ENCODE measurements at places on chromosomes 13 and 19.

DNA sequence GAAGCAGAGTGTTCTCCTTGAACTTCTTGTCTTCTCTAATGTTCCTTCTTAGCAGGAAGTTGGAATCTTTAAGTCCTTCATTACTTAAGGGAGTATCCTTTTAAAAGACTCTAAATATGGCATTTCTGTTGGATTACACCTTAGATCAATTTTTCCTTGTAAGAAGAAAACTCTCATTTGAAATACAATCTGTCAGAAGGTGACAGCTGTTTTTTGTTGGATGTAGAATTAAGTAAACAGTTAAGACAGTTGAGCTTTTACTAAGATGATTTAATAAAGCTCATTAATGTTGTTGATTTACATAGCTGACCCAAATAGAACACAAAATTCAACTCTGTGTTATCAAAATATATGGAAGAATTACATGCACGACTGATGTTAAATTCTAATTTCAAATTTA, 16.7 kb upstream of the MBNL2 start:
- DNase-seq: no peak

GRCh38 chr13:31913459-31913858, 118.1 kb upstream of the FRY start:
- no peak for DNase-seq

DNA sequence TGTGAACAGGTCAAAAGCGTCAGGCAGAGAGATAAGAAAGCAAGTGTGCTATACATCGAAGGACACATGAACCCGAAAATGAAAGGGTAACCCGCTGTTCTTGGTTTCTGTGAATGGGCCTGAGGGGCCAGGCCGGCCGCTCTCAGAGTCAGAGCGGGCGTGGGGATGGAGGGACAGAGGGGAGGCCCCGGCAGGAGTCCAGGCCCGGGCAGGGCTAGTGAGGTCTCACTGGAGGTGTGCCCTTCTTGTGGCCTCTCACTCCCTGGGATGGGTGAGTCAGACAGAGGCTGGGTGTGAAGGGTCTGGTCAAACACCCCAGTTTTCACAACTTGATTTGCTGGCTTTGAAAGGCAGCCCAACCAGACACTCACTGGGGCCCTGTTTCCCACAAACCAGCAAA, 17.4 kb upstream of the NDUFS7 start:
- no peak for DNase-seq

DNA sequence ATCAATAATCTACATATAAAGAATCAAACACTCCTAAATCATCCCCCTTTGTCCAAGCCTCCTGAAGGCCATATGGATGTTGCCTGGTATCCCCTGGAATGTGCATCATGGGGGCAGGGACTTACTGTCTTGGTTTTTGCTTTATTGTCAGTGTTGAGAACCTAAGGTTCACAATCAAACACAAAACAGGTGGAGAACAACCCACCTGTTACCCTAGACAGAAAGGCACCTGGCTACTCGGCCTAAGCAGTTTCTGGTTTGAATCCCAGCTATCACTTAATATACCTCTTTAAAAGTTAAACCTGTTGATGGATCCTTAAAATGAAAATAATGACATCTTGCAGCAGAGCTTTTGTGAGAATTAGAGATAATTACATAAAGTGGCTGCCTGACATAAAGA, 68.9 kb downstream of the DCLK1 start:
- no peak for DNase-seq

DNA sequence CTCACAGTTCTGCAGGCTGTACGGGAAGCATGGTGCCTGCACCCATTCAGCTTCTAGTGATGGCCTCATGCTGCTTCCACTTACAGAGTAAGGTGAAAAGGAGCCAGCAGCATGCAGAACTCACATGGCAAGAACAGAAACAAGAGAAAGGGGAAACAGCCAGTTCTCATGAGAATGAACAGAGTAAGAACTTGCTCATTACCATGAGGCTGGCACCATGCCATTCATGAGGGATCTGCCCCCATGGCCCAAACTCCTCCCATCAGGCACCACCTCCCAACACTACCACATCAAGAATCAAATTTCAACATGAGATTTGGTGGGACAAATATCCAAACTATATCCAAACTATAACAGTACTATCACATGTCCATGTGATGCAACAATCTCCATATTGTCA, 72.1 kb downstream of the KATNAL1 start:
- no peak for DNase-seq

DNA sequence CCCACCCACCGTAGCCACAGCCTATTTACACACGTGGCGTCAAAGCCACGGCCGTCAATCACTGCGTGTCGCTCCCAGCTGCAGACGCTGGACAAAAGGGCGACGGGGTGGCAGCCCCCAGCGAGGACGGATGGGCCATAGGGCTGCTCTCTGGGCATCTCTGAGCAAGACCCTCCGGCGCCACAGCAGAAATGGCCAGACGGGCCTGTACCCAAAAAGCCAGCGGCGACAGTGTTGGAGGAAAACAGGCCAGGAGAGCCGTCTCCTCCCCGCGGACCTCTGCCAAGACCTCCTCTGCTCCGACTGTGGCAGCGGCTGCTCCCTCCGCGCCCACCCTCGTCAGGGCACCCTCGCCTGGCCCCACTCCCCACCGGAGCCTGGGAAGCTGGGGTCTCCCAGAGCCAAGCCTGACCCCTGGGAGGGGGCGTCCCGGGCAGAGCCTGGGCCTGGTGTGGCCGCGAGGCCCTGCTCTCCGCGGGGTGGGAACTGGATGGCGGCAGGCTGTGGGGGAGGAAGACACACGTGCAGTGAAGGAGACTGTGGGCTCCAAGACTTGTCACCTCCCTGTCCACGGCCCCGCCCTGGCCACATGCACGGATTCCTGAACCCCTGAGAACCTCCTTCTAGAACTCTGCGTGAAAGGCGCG, 2.7 kb downstream of the C2CD4C start:
- DNase-seq: no peak

DNA sequence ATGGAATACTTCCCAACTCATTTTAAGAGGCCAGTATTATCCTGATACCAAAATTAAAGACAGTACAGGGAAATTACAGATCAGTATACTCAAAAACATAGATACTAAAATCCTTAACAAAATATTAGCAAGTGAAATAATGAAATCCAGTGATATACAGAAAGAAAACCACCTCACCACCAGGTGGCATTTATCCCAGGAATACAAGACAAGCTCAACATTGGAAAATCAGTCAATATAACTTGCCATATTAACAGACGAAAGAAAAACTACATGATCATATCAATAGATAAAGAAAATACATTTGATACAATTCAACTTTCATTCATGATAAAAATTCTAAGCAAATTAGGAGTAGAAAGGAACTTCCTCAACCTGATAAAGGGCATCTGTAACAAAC, 6.7 kb upstream of the GNA15 start:
- DNase-seq: no peak

- no peak for DNase-seq
Observed at GRCh38 chr13:20337884-20338551, 105.9 kb upstream of the GJB6 start.

- no peak for DNase-seq
Observed at GRCh38 chr19:44574186-44574950, 39.0 kb upstream of the IGSF23 start.

DNA sequence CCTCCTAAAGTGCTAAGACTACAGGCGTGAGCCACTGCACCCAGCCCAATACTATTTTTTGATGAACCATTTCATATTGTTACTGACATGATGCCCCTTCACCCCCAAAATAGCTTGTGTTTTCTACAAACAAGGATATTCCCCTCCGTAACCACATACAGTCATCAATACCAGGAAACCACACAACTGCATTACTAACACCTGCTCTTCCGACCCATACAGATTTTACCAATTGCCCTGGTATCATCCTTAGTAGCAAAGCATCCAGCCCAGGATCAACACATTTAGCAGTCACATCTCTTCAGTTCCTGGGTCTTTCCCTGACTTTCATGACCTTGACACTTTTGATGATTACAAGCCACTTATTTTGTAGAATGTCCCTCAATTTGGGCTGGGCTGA, 33.6 kb downstream of the KCTD15 start:
- no peak for DNase-seq
